Effector memory CD4-positive, alpha-beta T cell (primary cell): ENCODE measurements at places on chromosomes 1 and 21.

DNA sequence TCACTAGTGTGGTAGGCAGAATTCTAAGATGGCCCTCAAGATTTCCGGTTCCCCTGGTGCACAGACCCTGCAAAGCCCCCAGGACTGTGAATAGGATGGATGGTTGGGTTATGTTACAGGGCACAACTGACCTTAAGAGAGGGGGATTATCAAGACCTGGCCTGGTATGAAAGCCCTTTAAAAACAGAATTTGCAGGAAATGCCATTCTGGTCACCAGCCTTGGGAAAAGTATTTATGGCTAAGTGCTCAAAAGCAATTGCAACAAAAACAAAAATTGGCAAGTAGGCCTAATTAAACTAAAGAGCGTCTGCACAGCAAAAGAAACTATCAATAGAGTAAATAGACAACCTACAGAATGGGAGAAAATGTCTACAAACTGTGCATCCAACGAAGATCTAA lies 144.7 kb upstream of the EDN2 start:
- no peak for DNase-seq

GRCh38 chr21:44574457-44575306 lies 1.2 kb downstream of the KRTAP10-4 start:
- no peak for DNase-seq

- DNase-seq: no peak
Measured at GRCh38 chr21:36705679-36706481, 7.0 kb downstream of the SIM2 start.

DNA sequence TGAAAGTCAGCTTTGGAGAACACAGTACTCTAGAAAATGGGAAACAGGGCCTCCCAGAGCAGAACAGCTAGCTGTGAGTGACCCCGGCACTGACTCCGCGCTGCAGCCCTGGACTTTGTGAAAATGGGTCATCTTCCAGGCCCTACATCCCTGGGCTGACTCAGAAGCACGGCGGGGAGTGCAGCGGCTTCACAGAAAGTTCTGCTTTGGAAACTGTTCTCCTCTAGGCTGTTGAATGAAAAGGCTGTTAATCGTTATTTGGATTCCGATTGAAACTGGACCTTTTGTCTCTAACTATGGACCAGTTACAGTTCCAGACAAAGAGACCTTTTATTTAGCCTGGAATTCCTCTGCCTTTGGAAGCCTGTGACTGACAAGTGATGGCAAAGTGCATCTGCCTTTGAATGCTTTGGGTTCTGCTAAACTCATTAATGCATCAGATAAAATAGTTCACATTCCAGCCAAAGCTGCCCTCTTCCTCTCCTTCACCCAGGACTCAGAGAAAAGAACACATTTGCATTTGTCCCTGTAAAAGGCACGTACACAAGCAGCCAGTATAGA lies 144.9 kb upstream of the HOOK1 start:
- DNase-seq: no peak

GRCh38 chr1:118944133-118944532 lies 44.0 kb downstream of the TBX15 start:
- DNase-seq: no peak

DNA sequence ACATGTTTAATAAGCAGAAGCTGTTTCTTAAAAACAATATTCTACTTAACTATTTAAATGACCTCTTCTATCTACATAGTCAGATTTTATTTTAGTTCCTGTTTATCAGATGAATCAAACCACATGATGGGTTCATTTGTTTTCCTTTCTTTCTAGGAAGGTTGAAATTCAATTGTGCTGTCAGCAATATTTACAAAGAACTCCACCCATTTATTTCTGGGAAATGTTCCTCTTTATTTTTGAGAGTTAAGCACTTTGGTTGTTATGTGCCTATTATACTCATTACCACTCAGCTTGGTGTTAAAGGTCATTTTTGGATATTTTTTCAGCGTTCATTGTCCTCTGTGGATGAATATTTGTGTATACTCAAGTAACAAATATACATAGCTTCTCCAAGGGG lies 84.9 kb downstream of the C4BPA start:
- DNase-seq: no peak
